ENCODE measurements at places on chromosomes 1 and 21. TPM values are rescaled to one million over a fixed set of nuclear protein-coding genes. Genes with fewer than 3 reads are reported as not detected.

The UBASH3A gene
- total RNA-seq, result not detected

DNA sequence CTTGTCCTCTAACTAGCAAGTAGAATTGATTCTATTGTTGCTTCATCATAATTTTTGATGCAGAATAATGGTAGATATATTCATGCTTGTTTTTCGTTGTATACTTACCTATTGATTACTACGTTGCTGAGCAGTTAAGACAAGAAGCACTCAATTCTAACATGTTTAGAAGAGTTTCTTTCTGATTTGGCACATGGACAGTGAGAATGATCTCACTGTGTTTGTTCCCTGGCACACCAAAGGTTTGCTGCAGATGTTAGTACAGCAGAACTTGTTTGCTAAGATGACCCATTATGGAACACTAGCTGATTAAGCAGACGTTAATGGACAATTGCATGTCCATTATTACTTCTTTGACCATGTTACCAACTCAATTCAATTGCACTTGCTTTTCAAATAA, 184.7 kb upstream of the SGIP1 start:
- no peak for DNase-seq

DNA sequence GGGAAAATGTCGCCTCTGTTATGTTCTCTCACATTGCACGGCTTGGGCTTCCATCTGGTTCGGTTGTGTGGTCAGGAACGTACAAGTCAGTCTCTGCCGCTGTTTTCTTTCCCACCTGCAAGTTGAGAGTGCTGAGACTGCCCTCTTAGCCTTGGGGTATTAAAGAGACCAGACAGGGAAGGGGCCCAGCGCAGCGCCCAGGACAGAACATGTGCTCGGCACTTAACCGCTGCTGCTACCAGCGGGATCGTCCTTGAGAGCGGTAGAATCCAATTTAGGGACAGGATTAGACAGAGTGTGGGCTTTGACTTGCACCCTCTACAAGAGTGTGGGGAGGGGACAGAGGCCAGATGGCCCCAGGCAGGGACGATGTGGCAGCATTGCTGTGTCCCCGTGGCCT, 17.7 kb upstream of the AGPAT3 start:
- DNase-seq, result no peak

DNA sequence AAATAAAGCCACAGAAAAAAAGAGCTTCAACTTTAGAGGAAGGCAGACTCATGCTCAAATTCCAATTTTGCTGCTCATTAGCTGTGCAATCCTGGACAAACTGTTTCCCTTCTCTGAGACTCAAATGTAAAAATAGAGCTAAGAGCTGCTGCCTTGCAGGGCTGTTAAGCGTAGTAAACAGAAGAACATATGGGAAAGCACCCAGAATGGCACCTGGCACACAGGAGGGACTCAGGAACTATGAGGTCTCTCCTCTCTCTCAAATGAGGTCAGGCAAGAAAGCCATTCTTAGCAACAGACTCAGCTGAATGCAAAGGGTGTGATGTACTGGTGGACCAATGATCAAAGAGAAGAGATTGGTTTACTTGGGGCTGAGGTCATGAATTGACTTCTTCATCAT, 61.3 kb downstream of the TRABD2B start:
- DNase-seq, result no peak

- no peak for DNase-seq
Observed at GRCh38 chr1:180208264-180208663, 21.8 kb upstream of the LHX4 start.

GRCh38 chr1:228972576-228972975, 237.3 kb downstream of the RHOU start:
- no peak for DNase-seq

GRCh38 chr1:12406211-12407021, 176.6 kb downstream of the VPS13D start:
- no peak for DNase-seq

DNA sequence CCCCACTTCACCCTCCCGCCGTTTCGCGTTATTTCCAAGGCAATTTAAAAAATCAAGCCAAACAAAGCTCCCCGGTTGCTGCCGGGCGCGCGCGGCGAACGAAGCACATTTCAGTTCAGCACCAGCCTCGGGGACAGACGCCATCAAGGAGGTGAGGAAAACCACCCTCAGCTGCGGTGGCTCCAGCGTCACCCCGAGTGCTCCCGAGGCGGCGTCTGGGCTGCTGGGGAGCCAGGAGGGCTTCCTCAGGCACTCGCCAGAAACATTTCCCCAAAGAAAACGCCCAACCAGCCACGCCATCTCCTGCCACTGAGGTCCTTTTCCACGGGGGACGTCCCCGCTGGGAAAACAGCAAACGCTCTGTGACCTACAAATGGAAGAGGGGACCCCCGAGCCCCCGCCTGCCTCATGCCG, 623 bp downstream of the GNG4 start:
- DNase-seq, result peak; percentile 41
